ENCODE measurements at places on chromosomes 12 and 14.

GRCh38 chr12:112852127-112852526 is 54.6 kb upstream of the OAS1 start:
- DNase-seq = no peak

DNA sequence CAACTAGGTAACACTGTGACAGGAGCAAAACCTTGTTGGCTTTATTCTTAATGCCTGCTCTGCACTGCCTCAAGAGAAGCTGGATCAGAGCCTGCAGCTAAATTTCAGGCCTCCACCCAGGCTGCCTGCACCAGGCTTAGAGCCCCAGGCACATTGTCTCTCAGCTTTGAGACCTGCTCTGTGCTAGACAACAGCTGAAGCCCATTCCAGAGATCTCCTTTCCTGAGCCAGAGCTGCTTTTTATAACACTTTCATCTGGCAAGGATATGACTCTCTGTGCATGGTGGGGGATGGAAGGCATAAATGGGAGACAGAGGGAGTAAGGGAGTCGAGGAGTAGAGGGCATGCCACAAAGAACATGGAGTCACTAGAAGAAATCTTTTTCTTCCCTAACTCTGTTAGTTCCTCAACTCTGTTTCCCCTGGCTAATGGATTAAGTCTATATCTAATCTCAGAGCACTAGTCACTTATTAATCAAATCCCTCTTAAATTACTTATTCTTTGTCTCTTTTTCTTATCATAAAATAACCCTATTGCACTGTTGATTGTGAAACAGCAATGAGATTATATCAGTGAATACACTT is 27.1 kb upstream of the LUM start:
- DNase-seq = no peak

GRCh38 chr12:42631513-42631912 is 42.0 kb upstream of the PRICKLE1 start:
- no peak for DNase-seq

- no peak for DNase-seq
Measured at GRCh38 chr12:83954071-83954789, 958.4 kb downstream of the SLC6A15 start.

DNA sequence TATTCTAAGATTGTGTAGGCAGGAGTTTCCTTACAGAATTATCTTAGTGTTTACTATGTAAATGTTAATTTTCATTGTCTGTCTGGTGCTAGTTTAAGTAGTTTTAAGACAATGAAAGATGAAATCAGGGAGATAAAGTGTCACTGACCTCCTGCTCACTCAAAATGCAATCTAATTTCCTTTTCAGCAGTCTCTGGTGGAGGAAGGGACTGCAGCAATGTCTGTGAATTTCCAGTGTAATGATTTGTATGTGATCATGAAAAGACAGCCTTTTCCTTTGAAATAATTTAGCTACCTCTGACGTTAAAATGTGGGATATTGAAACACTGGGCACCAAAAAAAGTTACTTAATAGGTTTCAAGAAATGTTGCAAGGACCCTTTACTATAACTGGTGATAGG is 779.7 kb upstream of the FLRT2 start:
- DNase-seq = no peak

GRCh38 chr14:63483315-63483714 is 59.9 kb downstream of the PPP2R5E start:
- no peak for DNase-seq
